ENCODE measurements at places on chromosomes 6 and 20.

- no peak for DNase-seq
Measured at GRCh38 chr6:144606083-144606482, 320.9 kb downstream of the UTRN start.

- no peak for DNase-seq
Measured at GRCh38 chr6:53168516-53169267, 20.1 kb upstream of the GCM1 start.

- DNase-seq: peak; percentile 26
Measured at GRCh38 chr20:11108102-11108810, 434.5 kb upstream of the JAG1 start.

DNA sequence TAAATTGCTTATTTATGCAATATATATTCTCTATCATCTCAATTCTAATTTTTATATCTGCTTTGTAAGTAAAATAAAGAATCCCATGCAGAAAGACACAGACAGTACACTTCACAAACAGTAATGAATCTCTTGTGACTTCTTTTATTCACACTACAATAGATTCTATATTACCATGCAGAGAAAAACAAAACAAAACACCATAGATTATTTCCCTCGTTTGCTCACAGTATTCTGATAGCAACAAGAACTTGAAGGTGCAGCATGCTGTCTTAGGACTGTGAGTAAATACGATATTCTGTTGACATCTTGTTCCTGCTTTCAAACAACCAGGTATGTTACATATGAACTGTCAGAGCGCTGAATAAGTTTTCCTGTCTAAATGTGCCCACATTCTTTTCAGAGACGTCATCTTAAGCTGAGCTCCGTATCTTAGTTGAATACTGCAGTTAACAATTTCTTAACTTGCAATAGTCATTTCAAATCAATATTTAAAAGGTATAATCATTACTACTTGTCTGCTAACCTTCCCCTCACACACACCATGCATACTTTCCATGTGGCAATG, 140.1 kb downstream of the BTBD9 start:
- DNase-seq: no peak

DNA sequence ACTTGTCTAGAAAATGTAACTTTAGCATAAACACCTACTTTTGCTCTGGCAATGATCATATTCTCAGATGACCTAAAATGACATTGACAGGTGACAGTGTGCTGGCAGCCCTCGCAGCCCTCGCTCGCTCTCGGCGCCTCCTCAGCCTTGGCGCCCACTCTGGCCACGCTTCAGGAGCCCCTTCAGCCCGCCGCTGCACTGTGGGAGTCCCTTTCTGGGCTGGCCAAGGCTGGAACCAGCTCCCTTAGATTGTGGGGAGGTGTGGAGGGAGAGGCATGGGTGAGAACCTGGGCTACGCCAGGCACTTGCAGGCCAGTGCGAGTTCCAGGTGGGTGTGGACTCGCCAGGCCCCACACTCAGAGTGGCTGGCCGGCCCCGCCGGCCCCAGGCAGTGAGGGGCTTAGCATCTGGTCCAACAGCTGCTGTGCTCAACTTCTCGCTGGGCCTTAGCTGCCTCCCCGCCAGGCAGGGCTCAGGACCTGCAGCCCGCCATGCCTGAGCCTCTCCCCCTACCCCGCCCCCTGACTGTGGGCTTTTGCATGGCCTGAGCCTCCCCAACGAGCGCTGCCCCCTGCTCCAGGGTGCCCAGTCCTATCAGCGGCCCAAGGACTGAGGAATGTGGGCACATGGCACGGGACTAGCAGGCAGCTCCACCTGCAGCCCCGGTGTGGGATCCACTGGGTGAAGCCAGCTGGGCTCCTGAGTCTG, 17.2 kb downstream of the GSTA1 start:
- no peak for DNase-seq

DNA sequence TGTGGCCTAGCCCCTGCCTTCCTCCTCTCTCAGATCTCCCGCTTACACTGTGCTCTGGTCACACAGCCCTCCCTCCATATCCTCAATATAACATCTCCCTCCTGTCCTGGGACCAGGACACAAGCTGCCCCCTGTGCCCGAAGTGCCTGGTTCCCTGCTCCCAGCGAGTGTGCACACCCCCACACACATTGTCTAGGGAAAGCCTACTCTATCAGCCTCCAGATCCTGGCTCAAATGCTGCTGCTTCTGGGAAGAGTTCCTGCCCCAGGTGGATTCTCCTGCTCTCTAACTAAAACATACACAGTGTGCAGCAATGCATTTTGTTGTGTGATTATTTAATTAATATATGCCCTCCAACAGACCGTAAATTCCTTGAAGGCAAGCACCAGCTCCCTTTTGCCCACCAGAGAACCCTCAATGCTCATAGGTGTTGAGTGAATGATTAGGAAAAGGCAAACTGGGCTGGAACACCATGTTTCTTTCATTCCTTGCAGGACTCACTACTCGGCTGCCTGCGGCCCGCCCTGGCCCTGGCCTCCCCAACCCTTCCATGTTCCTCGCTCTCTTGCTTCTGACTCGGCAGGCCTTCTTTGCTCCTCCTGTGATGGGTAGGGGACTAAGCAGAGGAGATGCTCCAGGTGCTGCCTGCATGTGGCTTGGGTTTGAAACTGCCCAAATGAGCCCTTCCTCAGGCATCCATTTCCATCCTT, 194.6 kb downstream of the ZDHHC14 start:
- DNase-seq: peak; percentile 33

GRCh38 chr6:29477923-29478450, 9.8 kb downstream of the MAS1L start:
- no peak for DNase-seq

DNA sequence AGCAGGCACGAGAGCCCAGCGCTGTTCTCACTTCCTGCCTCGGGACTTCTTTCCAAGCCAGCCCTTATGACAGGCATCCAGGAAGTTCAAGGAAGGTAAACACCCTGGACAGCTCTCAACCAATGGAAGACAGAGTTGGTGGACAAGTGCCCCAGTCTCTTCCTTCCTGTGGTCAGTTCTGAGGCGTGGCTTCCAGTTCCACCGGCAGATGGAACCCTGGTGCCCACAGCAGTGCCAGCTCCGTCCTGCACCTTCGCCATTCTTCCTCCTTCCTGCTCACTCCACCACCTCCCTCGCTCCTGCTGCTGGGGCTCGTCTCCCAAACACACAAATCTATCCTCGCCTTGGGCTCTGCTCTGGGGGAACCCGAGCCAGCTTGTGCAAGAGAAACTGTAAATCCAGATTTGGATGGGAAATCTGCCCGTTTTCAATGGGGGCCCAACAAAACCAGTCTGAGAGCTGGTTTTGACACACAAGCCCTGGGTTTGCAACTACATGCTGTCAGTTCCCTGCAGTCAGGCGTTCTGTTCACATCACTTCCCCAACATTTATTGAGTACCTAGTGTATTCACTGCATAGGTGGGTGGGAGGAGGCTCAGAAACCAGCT, 162.7 kb downstream of the GRM4 start:
- peak; percentile 18 for DNase-seq

- no peak for DNase-seq
Measured at GRCh38 chr20:23119456-23120216, 33.5 kb upstream of the CD93 start.

DNA sequence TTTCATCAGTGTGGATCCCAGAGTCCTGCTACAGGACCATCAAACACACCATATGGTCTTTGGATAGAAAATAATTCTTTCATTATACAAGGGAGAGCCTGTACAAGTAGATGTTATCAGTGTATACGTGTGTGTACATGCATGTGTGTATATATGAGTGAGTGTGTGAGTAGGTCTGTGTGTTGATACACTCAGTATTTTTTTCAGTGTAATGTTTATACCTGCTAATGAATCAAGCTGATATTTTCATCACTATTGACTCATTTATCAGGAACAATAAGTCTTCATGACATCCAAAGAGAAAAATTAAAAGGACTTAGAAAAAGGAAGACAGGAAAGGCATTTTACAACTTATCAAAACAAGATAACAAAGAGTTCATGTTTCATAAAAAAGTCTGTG, 66.5 kb downstream of the EPM2A start:
- no peak for DNase-seq

DNA sequence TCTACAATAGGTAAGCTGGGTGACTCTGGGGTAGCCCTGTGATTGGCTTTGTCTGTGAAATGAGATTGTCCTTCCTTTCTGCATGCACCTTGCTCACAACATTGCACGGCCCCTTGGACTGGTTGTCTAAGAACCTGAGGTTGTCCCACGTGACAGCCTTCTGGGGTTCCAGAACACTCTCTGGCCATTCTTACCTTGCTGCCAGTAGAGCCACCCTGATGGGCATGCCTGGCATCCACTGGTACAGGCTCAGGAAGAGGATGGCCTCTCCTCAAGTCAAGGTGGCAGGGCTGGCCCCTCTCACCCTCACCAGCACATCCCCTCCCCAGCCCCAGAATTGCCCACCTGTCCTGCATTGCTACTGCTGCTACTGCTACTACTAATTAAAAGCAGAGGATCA, 335.0 kb downstream of the PACRG start:
- DNase-seq: no peak

- DNase-seq: no peak
Measured at GRCh38 chr6:44735630-44735963, 348.1 kb downstream of the CDC5L start.

DNA sequence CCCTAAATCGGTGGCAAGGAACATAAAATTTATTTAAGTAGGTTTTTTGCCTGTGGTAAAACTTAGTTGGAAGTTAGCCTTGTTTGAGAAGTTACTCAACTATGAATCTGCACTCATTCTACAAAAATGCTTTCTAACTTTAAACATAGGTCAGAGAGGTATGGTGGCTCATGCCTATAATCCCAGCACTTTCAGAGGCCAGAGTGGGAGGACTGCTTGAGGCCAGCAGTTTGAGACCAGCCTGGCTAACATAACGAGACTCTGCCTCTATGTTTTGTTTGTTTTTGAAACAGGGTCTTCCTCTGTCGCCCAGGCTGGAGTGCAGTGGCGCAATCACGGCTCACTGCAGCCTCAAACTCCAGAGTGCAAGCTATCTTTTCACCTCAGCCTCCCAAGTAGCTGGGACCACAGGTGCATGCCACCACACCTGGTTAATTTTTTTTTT, 16.2 kb downstream of the USP49 start:
- DNase-seq: no peak

DNA sequence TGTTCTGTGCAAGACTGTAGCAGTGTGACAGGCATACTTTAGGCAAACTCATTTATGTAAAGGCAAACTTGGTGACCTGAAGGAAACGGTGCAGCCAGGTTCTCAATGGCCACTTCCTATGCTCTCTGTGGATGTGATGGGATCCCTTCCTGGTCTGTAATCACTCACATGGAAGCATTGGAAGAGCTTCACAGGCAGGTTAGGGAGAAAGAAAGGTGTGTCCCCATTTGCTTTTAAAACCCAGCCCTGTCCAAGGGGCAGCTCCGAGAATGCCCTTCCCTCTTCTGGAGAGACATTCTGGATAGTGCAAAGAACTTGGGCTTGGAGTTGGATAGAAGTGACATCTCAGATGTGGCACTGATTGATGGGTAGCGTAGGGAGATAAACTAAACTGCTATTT, 28.1 kb downstream of the CEP43 start:
- DNase-seq: no peak

DNA sequence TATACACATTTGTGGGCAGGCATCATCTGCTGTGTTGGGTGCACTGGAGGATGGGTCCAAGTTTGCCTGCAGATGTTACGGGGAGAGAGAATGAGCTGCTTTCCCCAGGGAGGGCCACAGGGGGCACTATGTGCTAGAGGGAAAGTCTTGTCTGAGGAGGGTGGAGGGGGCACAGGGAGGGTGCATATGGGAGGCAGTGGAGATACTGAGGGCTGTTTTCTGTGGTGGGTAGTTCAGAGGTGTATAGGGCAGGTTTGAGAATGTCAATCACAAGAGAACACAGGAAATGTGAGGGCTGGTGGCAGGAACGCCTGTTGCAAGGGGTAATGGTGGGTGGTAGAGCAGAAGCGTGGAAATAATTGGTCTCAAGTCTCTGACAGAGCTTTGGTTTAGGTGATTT, 7.7 kb upstream of the PTPRA start:
- no peak for DNase-seq

- DNase-seq: no peak
Measured at GRCh38 chr6:98124171-98124570, 710.2 kb upstream of the POU3F2 start.

DNA sequence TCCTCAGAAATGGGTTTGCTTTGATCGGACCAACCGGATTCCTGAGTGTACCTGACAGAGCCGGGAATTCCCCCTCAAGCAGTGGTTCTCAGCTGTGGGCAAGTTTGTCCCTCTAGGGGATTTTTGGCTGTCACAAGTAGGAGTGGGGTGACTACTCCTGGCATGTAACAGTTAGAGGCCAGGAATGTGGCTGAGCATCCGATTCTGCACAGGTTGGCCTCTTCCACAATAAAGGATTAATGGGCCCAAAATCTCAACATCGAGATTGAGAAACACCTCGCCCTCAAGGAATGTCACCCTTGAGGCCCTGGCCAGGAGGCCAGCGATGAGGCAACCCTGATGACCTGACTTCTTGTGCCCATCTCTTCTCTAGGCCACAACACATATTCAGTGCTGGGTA, 7.9 kb downstream of the AGPAT4 start:
- DNase-seq: no peak

DNA sequence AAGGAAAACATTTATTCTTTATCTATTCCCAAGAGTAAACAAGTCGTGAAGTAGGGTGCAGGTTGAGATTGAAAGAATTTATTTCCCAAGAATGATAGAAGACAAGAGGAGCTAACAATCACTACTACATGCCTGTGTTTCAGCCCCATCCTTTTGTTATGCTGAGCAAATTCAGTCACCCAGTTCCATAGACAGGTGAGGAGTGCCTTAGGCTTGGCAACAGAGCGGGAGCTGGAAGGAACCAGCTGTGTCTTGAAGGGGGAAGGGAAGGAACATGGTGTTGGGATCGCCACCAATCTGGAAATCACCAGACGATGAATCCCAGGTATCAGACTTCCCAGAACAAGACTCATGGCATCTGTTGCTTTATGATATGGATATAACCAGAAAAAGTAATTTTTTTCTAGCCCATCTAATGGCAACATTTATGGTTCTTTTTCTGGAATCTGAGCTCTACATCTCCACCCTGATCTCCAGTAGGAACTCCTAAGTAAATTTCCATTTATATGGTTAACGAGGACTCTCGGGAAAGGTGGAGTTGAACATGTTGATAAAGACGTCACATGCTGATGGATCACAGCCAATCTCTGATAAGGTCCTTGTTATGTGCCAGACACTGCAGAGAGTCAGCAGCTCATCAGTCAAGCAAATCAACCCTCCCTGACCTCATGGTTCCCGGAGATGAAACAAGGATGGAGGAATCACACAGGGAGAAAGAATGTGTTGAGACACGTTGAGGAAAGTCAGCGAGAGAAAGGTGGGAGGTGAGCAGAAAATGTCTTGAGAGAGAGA, 344.9 kb downstream of the SMOC2 start:
- DNase-seq: no peak

DNA sequence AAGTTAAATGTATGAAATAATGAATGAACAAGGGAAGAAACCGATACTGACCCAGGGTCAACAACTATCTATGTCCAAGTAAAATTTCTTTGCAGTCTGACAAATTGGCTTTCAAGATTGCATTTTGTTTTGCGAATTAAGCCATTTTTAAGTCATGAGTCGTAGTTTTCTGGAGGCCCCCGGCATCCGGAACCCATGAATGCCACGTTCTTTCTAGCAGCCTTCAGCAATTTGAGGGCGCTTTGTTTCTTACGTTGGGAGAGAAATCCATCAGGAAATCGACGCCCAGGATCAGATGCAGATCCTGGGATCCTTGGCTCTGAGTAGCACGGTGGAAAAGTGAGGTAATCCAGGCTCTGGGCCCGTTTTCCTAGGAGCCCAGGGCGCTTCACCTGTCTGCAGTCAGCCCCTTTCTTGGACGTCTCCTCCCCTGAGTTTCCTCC, 309 bp upstream of the ABRACL start:
- DNase-seq: no peak
